ENCODE measurements at places on chromosomes 6 and 20.

GRCh38 chr6:41406728-41407489, 71.5 kb downstream of the NCR2 start:
- DNase-seq: no peak

- no peak for DNase-seq
These were observed 4.0 kb downstream of the UCKL1 start for GRCh38 chr20:63952210-63952535.

DNA sequence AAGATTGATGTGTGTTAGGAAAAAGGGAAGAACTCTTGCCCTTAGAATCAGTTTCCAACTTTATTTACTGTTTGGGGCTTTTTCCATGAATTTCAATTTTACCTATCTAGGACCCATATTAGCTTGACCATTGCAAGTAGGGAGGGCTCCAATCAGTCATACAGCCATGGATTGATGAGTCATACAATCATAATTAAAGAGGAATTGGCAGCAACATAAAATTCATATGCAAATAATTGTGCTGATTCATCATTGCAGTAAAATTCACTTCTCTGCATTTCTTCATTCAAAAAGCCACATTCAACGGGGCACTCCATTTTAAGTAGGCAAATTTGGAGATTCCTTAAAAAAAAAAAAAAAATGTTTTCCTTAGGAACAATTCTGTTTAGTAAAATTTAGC, 1016.4 kb downstream of the KIF16B start:
- no peak for DNase-seq

DNA sequence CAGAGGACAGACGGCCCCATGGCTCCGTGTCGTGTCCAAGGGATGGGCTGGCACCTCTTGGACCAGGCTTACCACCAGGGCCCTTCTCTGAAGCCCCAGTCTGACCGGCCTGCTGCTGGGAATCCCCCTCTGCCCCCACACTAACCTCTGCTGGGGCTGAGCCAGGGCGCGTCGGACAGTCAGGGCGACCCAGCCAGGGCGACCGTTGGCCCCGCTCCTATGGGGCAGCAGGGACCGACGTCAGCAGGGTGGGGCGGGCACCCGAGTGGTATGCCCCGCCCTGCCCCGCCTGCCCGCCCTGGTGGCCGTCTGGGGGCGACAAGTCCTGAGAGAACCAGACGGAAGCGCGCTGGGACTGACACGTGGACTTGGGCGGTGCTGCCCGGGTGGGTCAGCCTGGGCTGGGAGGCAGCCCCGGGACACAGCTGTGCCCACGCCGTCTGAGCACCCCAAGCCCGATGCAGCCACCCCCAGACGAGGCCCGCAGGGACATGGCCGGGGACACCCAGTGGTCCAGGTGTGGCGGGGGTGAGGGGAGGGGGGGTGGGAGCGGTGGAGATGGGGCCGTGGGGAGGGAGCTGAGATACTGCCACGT, at the start of gene SLC17A9:
Gene SLC17A9, plus strand, starts transcription at position 337 of the 595 bp plus-strand sequence. Its CDS starts 122 bp downstream, at position 459.
- DNase-seq: peak; percentile 34

GRCh38 chr6:978937-979685, 286.2 kb upstream of the EXOC2 start:
- no peak for DNase-seq

DNA sequence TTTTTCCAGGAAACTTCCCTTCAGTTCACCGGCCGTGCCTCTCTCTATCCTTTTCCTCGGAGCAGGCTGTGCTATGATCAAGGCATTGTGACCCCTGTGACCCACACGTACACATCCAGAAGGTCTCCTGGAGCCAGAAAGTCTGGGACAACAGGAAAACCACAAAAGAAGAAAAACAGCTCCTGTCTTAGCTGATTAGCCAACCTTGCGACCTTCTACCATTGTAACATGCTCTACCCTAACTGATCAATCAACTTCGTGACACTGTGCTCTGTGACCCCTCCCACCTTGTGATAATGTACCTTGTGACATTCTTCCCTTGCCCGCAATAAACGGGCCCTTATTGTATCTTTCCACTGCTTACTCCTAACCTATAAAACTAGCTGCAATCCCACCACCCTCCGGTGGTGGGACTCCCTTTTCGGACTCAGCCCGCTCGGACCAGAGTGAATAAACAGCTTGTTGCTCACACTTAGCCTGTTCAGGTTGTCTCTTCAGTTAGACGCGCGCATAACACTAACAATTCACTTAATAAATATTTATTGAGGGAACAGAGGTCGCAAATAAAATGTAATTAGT, 24.2 kb downstream of the ZNF311 start:
- peak; percentile 13 for DNase-seq

DNA sequence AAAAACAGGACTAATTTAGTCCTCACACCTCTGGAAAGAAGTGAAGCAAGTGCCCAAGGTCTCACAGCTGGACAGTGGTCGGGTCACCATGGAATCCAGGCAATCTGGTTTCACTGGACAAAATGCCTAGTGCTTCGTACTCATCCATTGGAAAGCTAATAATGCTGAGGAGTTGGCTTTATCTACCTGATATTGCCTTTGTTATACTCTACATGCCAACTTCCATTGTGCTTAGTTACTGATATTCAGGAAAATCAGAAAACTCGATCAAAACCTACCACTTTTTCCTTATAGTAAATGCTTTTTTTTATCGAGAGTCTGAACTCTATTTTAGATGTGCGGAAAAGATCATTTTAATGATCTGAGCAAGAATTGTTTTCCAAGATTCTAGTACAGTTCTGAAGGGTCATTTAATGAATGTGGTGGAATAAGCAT, 966 bp downstream of the CFAP206 start:
- DNase-seq: no peak
